CD8-positive, alpha-beta memory T cell (primary cell): ENCODE measurements at places on chromosomes 7 and 10. TPM values are rescaled to one million over a fixed set of nuclear protein-coding genes. Genes with fewer than 3 reads are reported as not detected.

ARHGAP22 gene
- not detected for total RNA-seq

GRCh38 chr10:99569961-99570360 is 37.2 kb downstream of the NKX2-3 start:
- no peak for DNase-seq
- no peak overlapping the region for H3K27ac ChIP-seq
- H3K4me3 ChIP-seq, result no peak overlapping the region
- no peaks in the 10 kb centered on the region for H3K27me3 ChIP-seq

DNA sequence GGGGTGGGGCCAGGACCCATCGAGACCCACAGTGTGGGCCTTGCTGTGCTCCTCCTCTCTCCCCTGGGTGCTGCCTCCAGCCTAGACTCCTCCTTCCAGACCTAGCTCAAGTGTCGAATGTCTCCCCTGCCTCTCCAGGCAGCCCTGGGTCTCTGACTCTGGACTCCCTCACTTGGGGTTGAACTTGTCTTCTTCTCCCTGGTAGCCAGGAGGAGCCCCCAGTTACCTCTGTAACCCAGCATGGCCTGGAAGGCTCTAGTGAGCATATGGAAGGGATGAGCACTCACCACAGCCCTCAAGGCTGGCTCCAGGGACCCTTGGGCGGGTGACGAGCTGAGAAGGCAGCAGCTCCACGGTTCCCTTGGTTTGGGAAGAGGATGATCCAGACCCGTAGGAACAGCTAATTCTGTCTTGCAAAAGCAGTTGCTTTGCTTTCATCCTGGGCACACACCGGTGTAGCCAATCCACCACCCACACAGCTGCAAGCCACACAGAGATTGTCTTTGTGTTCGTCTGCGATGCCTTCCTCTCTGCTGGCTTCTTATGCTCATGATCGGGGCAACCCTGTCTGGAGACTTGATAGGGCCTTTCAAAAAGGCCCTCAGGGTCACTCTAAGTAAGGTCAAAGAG is 52.3 kb upstream of the ANTXRL start:
- H3K4me1 ChIP-seq, result no peaks in the 10 kb centered on the region
- no peak overlapping the region for H3K4me3 ChIP-seq
- H3K27ac ChIP-seq, result no peak overlapping the region
- DNase-seq, result no peak

GRCh38 chr10:25048450-25048849 is 32.0 kb downstream of the THNSL1 start:
- no peaks in the 10 kb centered on the region for H3K27me3 ChIP-seq
- H3K4me3 ChIP-seq, result no peak overlapping the region
- no peak overlapping the region for H3K27ac ChIP-seq
- H3K4me1 ChIP-seq, result no peaks in the 10 kb centered on the region
- no peak for DNase-seq
- H3K36me3 ChIP-seq, result no peaks in the 10 kb centered on the region

GRCh38 chr10:62554632-62555199 is 180.5 kb downstream of the ZNF365 start:
- no peaks in the 10 kb centered on the region for H3K36me3 ChIP-seq
- no peak overlapping the region for H3K27ac ChIP-seq
- H3K4me1 ChIP-seq, result no peaks in the 10 kb centered on the region
- H3K27me3 ChIP-seq, result no peaks in the 10 kb centered on the region

DNA sequence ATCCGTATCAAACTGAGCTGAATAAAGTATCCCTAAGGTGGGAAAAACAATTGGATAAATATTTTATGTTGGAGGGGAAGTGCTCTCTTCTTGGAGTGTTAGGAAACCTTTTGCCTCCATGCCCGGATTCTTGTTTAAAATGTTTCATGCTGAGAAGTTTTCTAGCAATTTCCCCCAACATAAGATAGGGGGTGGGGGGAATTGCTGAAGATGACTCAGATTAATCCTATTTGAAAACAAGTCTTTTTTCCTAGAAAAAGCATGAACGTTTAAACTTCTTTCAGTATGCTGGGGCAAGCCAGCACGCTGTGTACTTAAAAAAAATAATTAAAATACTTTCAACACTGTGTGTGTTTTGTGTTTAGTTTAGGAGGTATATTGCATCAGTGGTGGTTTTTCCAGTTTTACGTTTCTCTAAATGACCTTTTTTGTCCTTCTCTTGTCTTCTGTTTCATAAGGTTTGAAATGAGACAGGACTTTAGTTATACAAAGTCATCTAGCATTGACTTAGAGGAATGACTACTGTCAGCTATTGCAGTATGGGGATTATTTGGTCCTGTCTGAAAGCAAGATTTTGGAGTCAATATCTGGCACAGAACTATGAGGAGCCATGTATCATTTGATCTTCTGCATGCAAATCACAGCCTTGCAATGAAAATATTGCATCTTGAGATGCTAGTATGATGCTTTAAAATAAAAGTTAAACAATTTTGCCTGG is 295.9 kb downstream of the GATA3 start:
- H3K36me3 ChIP-seq, result no peaks in the 10 kb centered on the region
- H3K4me3 ChIP-seq, result no peak overlapping the region
- H3K27me3 ChIP-seq, result no peaks in the 10 kb centered on the region
- H3K27ac ChIP-seq, result no peak overlapping the region
- no peak for DNase-seq

- no peak overlapping the region for H3K27ac ChIP-seq
- no peaks in the 10 kb centered on the region for H3K36me3 ChIP-seq
- no peaks in the 10 kb centered on the region for H3K27me3 ChIP-seq
- H3K4me3 ChIP-seq, result no peak overlapping the region
- no peak for DNase-seq
These were observed 642.7 kb downstream of the IPMK start for GRCh38 chr10:57624856-57625592.

DNA sequence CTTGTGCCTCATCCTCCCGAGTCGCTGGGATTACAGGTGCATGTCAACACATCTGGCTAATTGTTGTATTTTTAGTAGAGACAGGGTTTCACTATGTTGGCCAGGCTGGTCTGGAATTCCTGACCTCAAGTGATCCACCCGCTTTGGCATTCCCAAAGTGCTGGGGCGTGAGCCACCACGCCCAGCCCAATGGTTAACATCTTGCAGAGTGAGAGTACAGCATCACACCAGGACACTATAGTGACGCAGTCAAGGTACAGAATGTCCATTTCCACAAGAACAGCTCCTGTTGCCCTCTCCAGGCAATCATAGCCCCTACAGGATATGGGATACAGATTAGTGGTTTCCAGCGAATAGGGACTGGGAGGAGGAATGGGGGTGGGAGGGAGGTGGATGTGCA is 34.0 kb downstream of the MYO1G start:
- H3K4me3 ChIP-seq, result no peak overlapping the region
- no peak for DNase-seq
- no peaks in the 10 kb centered on the region for H3K36me3 ChIP-seq
- H3K27ac ChIP-seq, result no peak overlapping the region
- no peaks in the 10 kb centered on the region for H3K4me1 ChIP-seq

BTBD16 gene
- total RNA-seq, result not detected

DNA sequence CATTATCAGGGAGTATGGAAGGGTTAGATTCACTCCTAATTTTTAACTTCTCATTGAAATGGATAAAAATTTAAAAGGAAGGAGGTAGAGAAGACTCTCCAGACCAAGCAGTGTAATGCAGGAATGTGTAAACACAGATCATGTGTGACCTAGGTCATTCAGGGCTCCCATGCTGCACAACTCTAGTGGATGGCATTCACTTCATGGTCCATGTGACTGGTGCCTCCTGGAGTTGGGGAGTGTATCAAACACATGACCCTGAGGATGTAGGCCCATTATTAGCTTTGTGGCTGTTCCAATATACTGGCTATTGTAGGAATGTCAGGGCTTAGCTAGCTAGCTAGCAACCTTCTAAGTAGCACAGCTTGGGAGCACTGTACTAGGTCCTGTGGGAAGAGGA is 109.9 kb downstream of the SLC25A13 start:
- no peak overlapping the region for H3K4me3 ChIP-seq
- H3K27ac ChIP-seq, result no peak overlapping the region
- no peaks in the 10 kb centered on the region for H3K4me1 ChIP-seq
- no peak for DNase-seq
- H3K27me3 ChIP-seq, result no peaks in the 10 kb centered on the region

IFIT1B gene
- total RNA-seq, result not detected

GRCh38 chr10:29517352-29517923 is 117.3 kb downstream of the SVIL start:
- H3K4me1 ChIP-seq, result no peaks in the 10 kb centered on the region
- H3K4me3 ChIP-seq, result no peak overlapping the region
- no peak overlapping the region for H3K27ac ChIP-seq
- H3K27me3 ChIP-seq, result no peaks in the 10 kb centered on the region
- H3K36me3 ChIP-seq, result peaks cover 5% of the 10 kb centered on the region
- DNase-seq, result no peak

DNA sequence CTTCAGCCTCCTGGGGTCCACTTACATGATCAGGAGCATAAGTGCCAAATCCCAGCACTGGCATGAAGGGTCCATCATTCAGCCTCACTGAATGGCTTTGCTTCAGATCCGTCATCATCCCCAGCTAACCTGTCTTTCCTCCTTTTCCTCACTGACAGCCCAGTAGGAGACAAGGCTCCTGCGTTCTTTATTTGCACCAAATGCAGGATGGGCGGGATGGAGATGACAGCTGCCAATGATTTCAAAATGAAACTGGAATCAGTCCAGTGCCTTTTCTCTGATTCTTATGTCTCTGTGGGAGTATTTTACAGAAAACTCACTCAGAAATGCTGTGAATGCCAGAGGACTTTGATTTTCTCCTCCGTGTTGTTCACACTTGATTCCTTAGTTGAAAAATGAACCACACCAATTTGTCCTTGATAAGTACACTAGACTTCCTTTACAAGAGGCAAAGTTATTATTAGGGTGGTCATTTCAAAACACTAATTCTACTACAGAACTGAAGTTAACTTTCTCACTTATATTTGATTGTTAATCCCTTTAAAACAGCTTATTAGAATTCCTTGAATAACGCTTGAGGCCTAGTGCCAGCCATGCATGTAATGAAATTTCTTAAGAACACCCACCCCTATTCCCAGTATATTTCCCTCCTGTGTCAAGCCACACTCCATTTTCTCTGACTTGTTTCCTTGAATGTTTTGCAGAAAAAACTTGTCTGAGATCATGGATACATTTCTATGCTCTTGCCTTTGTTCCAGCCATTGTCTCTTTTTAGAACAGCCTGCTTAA is at the start of gene AKR1C8:
Gene AKR1C8 (minus strand): TSS at position 164 of the 789 bp plus-strand sequence. CDS start 46 bp downstream, at position 118.
- H3K27ac ChIP-seq, result no peak within 1 kb of the TSS
- H3K4me1 ChIP-seq, result no peaks in the 10 kb centered on the region
- no peaks in the 10 kb centered on the region for H3K27me3 ChIP-seq
- DNase-seq, result no peak

GRCh38 chr10:9268176-9268575 is 1213.7 kb downstream of the GATA3 start:
- H3K4me1 ChIP-seq, result no peaks in the 10 kb centered on the region
- H3K27ac ChIP-seq, result no peak overlapping the region
- no peak overlapping the region for H3K4me3 ChIP-seq
- H3K27me3 ChIP-seq, result no peaks in the 10 kb centered on the region
- no peaks in the 10 kb centered on the region for H3K36me3 ChIP-seq
- DNase-seq, result no peak
